ENCODE measurements at places on chromosomes 11 and 22.

- DNase-seq, result peak; percentile 55
Measured at GRCh38 chr11:45333001-45333971, 47.1 kb upstream of the SYT13 start.

DNA sequence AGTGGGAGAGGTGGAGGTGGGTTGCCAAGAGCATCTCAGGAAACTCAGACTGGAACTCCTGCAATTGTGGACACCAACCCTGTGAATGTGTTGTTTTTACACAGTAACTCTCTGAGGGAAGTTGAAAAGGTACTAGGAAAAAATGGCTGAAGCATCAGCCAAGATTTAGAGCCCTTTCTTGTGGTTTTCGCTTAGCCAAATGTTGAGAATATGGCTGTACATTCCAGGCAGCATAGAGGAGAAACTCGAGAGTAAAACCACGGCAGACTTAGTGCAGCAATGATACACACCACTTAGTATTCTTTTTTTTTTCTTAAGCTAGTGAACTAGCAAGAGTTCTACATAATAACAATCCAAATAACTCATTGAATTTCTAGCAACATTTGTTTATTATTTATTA is 309.7 kb upstream of the MTNR1B start:
- no peak for DNase-seq

DNA sequence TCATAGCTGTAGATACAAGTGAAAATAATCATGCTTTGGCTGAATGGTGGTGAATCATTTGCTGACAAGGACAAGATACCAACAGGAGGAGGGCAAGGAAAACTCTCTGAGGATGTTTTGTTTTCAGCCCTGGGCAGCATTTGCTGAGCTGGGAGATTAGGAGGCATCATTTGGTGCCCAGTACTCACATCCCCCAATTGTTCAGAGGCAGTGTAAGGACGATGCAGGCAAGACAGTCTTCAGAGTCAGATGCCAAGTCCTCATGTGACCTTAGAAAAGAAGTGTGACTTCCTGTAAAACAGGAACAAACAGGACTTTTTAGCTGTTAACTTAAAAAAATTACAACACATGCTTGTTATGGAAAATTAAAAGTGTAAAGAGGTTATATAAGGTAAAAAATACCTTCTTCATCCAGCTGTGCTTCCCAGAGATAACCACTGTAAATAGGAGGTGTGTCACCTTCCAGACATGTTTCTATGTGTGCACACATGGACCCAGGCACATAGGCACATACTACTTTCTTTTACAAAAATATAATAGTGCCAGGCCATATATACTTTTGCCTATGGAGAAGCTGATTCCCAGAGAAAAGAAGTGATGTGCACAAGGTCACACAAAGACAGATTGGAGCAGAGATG is 18.0 kb downstream of the CNTF start:
- DNase-seq, result no peak

- peak; percentile 51 for DNase-seq
Measured at GRCh38 chr11:8567602-8568198, 26.3 kb downstream of the STK33 start.

GRCh38 chr11:28058333-28058732 is 49.6 kb downstream of the KIF18A start:
- DNase-seq, result no peak
